ENCODE measurements at places on chromosomes 5 and 9.

DNA sequence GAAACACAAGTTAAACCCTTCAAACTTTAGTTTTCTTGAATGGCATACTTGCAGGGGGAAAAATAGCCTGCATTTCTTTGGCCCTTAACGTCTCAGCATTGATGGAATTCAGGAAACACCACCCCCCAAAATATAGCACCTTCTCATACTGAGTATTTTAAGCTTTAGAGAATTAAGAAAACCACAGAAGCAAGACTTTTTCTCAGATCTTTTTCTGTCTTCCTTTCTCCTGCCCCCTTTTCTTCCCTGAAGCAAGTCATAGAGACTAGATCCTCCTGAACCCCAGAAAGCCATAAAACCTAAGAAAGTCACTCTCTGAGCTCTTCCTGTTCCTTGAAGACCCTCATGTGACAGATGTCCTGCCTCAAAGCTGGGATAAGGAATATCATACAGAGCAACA lies 1069.9 kb downstream of the EFNA5 start:
- DNase-seq: no peak

GRCh38 chr9:96585426-96585825 lies 34.2 kb downstream of the CDC14B start:
- DNase-seq: no peak

DNA sequence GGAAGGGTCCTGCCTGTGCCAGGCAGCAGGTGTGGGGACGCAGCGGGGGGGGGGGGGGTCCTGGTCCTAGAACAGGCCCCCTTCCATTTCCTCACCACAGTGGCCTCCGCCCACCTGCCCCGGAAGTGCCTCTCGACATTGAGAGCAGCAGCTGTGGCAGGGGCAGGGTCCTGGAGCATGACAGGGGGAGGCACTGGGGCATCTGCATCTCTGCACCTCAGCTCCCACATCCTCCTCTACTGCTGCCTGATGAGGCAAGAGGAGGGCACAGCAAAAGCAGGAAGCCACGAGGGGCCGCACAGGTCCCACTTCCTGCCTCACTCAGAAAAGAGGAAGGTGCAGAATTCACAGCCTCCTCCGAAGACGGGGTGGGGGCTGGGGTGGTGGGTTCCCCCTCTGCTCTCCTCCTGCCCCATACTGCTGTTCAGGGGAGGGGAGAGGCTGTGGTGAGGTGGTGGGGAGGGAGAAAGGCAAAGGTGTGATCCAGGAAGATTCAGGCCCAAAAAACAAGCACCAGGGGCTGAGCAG lies 14.8 kb downstream of the AKNA start:
- no peak for DNase-seq

- no peak for DNase-seq
Measured at GRCh38 chr9:34715639-34716215, 5.8 kb upstream of the CCL21 start.

DNA sequence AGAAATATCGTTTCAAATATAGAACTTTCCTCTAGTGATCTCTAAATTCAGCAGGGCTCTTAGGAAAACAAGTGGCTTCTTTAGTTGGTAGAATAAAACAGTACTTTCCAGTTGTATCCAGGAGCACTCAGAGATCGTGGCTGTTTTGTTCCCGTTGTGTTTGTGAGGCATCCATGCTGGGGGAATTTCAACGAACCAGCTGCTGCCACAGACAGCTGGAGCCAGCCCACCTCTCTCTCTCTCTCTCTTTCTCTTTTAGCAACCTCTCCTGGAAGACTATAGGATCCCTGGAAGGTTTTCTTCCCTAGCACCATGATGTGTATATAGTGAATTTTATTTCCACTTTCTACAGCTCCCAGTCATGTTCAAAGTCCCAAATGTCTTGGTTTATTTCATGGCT lies 1116.0 kb upstream of the SEMA6A start:
- no peak for DNase-seq

Data from GM23338 (cell line).